ENCODE measurements at places on chromosomes 12 and 14.

DNA sequence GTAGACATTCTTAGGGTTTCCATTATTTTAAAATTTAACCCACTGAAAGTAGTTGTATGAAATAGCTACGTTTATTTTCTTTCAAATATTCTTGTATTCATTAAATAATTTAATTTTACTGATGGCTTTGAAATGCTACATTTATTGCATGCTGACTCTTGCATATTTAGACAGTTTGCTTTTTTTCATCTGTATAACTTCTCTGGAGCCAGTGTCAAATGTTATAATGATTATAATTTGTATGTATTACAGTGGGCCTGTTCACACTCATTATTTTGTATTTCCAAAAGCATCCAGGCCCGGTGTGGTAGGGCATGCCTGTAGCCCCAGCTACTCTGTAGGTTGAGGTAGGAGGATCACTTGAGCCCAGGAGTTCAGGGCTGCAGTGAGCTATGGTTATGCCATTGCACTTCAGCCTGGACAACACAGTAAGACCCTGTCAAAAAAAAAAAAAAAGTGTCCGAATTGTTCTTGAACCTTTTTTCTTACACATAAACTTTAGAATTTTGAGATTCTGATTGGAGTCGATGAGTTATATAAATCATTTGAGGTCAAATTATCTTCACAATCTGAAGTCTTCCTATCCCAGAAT, 905 bp downstream of the ZNF84 start:
- DNase-seq, result no peak

GRCh38 chr12:65443038-65443437, 164.6 kb downstream of the MSRB3 start:
- DNase-seq, result no peak

DNA sequence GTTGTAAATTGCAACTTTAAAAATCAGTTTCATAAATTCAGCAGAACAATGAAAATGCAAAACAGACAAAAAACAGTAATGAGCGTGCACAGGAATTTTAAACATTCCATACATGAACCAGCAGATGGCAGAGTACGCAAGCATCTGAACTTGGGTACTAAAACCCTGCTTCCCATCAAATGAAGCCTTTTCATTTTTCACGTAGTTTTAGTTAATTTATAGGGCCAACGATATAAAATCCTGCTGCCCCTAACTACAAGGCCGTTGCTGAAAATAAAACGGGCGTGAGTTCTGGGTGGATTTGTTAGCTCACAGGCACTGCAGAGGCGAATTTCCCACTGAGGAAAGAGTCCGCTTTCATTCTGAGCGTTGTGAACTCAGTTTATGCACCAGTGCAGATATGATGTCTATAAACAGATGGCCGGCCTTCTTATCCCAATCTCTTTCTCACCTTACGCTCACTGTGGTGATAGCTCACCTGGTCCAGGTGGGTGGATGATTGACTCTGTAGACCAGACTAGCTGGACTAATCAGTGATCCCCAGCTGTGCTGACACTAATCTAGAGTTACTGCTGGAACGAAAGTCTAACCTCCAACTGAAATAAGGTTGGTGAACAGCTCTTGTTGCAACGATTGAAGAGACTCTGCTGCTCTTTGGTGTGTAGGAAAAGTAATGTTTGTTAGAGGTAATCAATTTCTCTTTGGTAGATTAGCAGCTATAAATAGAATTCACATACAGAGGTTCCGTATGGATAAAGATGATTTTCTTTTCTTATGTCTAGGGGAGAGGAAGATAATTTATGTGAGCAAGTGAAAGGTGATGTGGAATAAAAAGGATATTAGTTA, 89.2 kb downstream of the PDZRN4 start:
- DNase-seq, result no peak

GRCh38 chr14:43735932-43736331, 771.2 kb downstream of the FSCB start:
- DNase-seq, result no peak

GRCh38 chr12:114679942-114680341, 4.0 kb downstream of the TBX3 start:
- DNase-seq, result no peak

DNA sequence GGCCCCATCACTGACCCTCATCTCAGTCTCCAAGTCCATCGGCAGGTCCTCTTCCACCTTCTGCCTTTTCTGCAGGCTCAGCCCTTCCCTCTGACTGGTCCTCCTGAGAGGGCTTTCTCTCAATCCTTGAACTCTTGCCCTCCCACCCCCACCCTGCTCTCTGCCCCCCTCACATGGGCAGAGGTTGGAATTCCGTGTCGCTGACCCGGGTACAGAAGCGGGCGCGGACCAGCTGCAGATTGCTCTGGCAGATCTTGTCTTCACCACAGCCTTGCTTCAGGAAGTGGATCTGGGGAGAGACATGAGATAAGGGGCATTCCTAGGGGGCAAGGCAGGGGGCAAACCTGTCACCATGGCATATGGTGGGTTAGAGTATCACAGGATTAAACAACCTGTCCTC, 12.4 kb downstream of the ITGA7 start:
- DNase-seq, result no peak

DNA sequence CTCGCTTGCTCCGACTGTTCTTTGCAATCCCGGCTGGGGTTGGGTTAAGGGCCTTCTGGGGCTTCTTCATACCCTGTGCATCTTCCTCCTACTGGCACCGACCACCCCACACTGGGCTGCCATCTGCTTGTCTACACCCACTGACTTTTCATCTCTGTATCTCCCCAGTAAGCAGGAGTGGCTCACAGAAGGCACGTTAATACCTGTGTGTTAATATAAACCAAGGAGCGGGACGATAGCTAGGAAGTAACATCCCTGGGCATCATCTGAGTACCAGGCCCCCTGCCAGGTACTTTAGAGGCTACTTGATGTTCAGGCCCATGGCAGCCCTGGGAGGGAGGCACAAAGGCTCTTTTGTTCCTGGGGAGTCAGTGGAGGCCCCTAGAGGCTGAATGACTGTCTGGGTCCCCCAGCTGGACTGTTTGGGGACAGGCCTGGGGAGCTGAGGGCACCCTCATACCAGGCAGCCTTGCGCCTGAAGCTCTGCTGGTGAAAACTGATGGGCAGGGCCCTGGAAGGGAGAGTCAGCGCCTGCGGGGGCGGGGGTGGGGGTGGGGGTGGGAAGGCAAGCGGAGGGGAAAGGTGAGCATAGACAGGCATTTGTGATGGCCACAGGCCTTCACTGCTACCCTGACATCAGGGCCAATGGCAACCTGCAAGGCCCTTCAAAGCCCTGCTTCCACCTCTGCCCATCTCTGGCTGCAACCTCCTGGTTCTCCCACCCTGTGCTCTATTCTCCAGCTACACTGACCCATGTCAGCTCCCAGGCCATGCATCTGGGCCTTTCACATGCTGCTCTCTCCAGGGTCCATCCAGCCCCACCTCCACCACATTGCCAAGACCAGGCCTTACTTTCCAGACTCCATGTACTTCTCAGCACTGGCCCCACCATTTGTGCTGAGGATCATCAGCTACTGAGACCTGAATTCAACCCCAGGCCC, 34.2 kb upstream of the DEGS2 start:
- DNase-seq, result no peak

DNA sequence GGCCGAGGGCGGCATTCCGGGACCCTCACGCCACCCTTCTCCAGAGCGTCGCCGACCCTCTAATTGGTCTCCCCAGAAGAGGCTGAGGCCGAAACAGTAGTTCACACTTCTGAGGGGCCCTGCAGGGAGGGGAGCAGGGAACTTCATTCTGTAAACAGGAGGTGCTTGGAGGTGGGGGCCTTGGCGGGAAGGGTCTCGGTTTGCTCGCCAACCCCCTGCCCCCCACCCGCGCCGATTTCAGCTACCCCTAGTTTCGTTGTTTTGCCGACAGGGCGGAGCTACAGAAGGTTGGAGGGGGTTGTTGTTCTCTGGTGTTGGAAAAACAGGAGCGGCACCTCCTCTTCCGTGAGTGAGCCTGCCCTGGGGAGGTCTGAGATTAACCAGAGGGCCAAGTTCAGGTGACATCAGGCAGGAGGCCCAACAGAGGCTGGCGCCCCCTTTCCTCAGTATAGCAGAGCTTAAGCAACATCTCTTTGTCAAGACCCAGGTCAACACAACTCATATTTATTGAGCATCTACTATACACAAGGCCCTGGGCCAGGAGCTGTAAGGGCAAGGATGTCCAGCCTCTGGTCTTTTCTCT, 682 bp downstream of the ERBB3 start:
- no peak for DNase-seq

- DNase-seq, result peak; percentile 32
Measured at GRCh38 chr12:48997719-48998496, 1.3 kb downstream of the DDN start.
